ENCODE measurements at places on chromosomes 12 and 14.

- DNase-seq: no peak
Measured at GRCh38 chr12:49961111-49961922, at the start of gene AQP5. TSS of gene AQP5 (plus strand) at chr12:49961872. CDS start at chr12:49962018, 146 bp downstream.

- no peak for DNase-seq
Measured at GRCh38 chr12:3980504-3981272, 107.5 kb upstream of the PARP11 start.

GRCh38 chr14:76293221-76293620, 82.7 kb upstream of the ESRRB start:
- no peak for DNase-seq

DNA sequence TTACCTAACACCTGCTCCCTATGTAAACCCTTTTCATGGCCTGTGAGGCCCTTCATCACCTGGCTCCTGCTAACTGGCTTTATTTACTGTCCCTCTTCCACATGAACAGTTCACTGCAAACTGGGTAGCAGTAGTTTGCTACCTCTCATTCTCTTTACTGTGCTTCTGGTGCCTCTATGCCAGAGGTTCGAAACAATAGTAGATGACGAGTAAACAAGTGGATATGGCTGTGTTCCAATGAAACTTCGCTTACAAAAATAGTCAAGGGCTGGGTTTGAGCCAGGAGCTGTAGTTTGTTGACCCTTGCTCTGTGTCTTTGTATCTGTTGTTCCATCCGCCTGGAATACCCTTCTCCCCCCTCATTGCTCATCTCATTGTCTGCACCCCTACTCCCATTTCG, 233.6 kb upstream of the RMST start:
- no peak for DNase-seq

DNA sequence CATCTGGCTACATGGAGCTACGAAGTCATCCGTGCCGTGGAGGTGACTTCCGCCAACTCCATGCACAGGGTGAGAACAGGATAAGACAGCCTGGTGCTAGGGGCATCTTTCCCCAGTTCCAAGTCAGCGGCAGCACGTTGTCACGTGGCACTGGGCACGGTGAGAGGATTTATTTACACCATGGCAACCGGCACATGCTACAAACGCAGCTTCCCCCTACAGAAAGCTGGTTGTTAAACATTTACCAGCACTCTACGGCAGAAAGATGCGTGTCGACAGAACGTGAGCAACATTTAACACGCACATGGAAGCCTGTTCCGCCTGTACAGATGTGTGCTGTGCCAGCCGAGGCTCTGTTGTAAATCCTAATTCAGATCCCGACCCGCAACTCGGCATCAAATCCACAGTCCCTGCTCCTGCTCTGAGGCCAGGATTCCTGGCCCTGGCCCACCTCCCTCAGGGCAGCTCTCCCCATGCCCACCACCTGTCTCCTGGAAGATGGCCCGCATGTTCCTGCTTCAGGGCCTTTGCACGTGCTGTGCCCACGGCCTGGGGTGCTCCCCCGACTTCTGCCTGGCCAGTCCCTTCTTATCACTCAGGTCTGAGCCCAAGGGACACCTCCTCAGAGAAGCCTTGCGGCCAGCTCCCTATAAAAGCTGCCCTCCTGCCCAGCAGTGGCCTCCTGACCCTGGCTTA, 114.1 kb downstream of the RFLNA start:
- no peak for DNase-seq

All from midbrain (tissue), 1 donor.